ENCODE measurements at places on chromosomes 2 and 18.

DNA sequence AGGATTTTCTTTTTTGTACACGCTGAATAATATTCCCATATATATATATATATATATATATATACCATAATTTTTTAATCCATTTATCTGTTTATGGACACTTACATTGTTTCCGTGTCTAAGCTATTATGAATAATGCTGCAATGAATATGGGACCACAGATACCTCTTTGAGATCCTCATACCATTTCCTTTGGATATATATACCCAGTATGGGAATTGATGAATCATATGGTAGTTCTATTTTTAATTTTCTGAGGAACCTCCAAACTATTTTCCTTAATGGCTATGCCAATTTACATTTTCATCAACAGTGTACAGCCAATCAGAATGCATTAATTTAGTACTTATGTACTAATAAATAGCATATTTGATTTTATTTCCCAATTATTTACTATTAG lies 53.1 kb downstream of the MERTK start:
- no peak for DNase-seq

DNA sequence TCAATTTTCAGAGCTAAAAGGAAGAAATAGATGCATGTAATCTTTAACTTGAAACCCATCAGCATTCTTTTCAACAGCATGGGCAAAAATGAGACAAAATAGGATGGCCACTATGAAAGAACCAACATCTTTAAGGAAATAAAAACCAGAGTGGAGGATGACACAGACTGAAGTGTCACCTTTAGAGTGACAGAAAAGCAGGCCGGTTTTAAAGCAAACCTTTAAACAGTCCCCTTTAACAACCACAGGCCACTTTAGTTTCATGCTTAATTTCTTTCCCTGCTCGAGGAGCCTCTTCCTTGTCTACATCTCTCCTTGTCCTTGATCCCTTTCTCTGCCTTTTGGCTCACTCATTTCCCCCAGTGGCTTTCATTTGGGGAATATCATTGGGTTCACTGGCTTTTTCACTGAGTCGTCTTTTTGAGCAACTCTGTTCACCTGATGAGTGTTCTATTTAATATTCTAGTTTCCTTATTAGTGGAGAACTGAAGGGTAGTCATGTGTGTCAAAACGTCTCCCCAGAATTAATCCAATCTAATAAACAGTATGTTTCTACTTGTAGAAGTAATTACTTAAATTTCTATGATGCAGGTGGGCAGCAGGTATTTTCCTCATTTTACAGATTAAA lies 72.5 kb downstream of the DOCK10 start:
- no peak for DNase-seq

GRCh38 chr18:72375618-72376017 lies 168.5 kb downstream of the CBLN2 start:
- DNase-seq: peak; percentile 21

GRCh38 chr2:20611077-20611843 lies 39.6 kb downstream of the HS1BP3 start:
- no peak for DNase-seq

- DNase-seq: peak; percentile 88
These were observed at the start of gene POLE4 for GRCh38 chr2:74958274-74959105. TSS of gene POLE4 (plus strand) at chr2:74958643. CDS start at chr2:74958680, 37 bp downstream.

DNA sequence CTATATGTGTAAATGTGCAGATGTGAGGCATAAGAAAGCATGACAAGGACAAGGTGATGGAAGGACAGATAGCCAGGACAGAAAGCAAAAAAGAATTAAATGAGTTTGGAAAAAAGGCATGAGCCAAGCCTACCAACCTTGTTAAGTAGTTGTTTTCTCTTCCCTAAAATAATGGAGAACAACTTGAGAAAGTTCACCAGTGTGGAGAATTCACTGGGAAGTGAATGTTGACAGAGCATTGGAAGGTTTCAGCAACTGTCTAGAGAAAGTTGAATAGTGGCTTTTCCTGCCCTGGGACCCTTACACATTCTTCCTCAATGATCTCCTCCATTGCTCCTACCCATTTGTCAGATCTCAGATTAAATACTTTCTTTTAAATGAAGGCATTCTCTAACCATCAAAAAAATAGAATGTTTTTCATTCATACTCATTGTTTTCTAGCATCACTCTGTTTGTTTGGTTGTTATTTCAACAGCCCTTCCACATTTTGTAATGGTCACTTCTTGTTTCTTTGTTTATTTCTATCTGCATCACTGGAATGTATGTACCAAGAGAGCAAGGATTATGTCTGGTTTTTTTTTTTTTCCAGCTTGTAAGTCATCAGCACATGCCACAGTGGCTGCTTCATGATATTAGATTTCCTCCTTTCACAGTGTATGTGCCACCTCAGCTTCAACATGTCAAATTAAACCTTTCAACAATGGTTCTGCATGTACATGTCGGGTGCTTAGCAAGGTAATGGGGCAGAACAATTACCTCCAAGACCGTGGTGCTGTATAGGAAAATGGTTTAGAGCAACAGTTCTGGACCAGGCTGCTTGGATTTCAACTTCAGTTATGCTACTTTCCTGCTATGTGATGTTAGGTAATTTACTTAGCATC lies 586.0 kb upstream of the VRK2 start:
- no peak for DNase-seq

- no peak for DNase-seq
These were observed 1966.1 kb upstream of the CELF4 start for GRCh38 chr18:39531659-39532058.

DNA sequence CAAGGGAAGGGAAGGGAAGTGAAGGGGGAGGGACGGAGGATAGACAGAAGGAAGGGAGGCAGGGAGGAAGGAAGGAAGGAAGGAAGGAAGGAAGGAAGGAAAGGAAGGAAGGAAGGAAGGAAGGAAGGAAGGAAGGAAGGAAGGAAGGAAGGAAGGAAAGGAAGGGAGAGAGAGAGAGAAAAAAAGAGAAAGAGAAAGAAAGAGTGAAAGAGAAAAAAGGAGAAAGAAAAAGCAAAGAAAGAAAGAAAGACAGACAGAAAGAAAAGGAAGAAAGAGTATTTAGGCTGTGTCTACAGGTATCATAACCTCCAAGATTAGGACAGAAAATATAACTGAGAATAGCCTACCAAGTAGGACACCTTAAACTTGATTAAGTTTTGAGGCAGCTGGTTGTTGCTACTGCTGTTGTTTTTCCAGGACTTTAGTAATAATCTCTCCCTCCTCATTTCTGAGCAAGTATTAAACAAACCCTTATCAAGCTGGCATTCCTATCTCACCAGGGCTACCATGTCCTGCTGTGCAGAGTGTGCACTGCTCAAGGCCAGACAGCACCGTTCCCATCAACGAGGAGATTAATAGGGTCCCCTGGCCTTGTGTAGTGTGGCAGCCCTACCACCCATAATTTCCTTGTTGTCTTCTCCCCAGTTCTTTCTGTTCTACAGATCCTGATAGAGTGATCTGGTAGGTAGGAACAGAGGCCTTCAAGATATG lies 90.5 kb upstream of the FHL2 start:
- DNase-seq: no peak

GRCh38 chr18:79637921-79638909 lies 41.4 kb upstream of the CTDP1 start:
- no peak for DNase-seq

GRCh38 chr2:69138793-69139459 lies 125.9 kb downstream of the ANTXR1 start:
- peak; percentile 59 for DNase-seq

DNA sequence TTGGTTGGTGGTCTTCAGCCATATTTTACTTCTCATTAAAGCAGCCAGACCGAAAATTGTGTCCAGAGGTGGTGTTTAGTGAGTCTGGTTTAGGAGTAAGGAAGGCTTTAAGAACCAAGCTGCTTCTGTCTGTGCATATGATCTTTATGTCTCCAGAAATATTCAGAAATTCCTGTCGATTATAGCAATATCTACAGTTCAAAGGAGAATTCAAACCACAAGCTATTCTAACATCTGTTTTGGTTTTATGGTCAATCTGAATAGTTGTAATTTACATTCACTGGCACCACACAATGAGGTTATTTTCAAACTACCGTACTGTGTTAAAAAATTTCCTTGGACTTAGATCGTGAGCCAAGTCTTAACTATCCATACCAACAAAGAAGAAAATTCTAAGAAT lies 11.3 kb downstream of the UPP2 start:
- DNase-seq: no peak

DNA sequence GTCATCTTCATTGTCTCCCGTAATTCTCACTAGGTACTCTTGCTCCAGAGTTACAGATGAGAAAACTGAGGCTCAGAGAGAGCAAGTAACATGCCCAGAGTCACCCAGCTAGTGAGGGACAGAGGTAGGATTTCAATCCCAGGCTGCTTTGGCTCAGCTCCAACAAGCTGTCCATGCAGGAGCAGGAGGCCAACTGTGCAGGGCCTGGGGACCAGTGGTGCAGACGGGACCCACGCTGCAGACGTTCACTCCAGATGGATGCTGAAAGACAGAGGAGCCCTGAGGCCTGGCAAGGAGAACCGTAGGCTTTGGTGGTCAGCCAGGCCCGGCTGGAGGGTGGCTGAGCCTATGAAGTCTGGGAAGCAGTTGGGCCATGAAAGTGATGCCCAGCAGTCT lies 102.6 kb downstream of the MCFD2 start:
- no peak for DNase-seq

- DNase-seq: no peak
These were observed 74.4 kb downstream of the ANKRD12 start for GRCh38 chr18:9210966-9211365.

- DNase-seq: no peak
These were observed 375.2 kb upstream of the SPHKAP start for GRCh38 chr2:228556717-228557116.

- DNase-seq: no peak
These were observed 20.9 kb upstream of the LMAN1 start for GRCh38 chr18:59379772-59380522.

GRCh38 chr2:79980816-79981215 lies 323.7 kb downstream of the LRRTM1 start:
- no peak for DNase-seq

DNA sequence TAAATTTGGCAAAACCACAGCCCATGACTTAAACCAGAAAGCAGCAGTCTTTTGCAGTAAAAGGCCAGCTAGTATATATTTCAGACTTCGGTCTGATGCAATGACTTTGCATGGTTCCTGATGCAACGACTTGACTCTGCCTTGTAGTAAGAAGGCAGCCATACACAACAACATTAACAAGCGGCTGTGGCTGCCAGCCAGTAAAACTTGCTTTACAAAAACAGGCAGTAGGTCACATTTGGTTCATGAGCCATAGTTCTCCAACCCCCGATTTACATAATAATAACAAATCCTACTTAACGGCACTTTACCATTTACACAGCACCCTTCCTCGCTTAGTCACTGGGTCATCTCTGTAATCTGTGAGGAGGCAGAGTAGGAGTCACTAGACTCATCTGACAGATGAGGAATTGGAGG lies 410.3 kb downstream of the LRATD1 start:
- no peak for DNase-seq

DNA sequence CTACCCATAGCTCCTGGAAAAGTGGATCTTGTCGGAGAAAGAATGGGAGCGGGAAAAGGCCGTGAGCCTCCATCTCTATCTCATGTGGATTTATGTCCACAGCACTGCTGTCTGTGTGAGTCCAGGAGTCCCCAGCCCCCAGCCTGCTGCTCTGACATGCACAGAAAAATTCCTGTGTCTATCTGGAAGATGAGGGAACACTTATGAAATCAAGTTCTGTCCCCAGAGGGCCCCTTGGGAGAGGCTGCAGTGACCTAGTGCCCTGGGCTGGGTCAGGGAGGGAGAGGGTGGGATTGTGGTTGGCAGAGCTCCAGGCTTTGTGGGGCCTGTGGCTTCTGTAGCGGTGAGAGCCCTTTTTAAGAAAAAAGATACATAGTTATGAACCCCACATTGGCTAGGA lies 37.6 kb downstream of the HJURP start:
- DNase-seq: no peak

DNA sequence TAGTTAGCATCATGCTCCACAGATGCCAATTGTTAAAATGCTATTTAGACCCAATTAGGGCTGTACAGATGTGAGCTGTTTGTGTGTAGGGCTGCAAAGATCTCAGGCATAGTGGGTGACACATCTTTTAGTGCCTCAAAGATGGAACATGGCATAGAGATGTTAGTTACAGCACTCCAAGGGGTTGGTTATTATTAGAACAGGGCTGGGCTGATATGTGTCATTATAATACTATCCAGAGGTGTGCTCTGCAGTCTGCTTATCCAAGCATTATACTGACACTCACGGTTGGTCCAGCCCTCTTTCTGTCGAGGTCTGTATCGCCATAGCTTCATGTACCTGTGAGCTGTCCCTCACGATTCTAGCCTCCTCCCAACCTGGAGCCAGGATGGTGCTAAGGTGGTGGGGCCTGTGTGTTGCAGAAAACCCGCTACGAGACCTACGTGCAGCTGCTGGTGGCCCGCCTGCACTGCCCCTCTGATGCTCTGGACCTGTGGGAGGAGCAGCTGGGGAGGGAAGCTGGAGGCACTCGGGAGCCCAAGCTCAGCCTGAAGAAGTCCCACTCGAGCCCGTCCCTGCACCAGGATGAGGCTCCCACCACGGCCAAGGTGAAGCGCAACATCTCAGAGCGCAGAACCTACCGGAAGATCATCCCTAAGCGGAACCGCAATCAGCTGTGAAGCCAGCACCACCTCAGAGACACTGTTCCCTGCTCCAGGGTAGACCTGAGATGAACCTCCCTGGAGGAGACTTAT lies 27.1 kb downstream of the PSD4 start:
- peak; percentile 8 for DNase-seq

GRCh38 chr2:186696290-186696689 lies 2.4 kb downstream of the FAM171B start:
- DNase-seq: no peak

DNA sequence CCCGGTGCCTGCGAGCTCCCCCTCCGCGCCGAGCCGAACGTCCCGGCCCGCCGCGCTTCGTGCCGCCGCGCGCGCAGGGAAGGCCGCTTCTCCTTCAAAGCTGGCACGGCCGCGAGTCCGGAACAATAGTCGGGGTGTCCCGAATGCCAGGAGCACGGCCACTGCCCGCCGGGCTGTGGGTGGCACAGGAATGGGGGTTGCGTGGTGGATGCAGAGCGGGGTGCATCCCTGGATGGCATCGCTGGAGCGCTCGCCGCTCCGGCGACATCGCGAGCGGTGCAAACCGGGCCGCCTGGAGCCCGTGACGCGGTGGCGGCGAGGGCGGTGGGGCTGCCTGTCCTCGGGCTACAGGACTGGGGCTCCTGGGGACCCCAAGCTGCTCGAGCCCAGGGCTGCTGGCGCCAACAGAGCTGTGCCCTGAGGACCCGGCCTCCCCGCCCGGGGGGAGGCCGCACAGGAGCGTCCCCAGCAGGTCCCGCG lies 1.1 kb upstream of the SATB2 start:
- DNase-seq: no peak

DNA sequence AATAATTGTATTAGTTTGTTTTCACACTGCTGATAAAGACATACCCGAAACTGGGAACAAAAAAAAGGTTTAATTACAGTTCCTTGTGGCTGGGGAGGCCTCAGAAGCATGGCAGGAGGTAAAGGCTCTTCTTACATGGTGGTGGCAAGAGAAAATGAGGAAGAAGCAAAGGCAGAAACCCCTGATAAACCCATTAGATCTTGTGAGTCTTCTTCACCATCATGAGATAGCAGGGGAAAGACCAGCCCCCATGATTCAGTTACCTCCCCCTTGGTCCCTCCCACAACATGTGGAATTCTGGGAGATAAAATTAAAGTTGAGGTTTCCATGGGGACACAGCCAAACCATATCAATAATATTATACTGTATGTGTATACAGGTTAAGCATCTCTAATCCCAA lies 73.3 kb upstream of the CABLES1 start:
- DNase-seq: no peak

- no peak for DNase-seq
These were observed 151.2 kb upstream of the HS6ST1 start for GRCh38 chr2:128469875-128470274.

GRCh38 chr18:37298816-37299215 lies 266.8 kb downstream of the CELF4 start:
- no peak for DNase-seq
